ENCODE measurements at places on chromosomes 16 and 17. TPM values are rescaled to one million over a fixed set of nuclear protein-coding genes. Genes with fewer than 3 reads are reported as not detected.
A peak's percentile ranks its signal among the peaks of the same experiment; 100 is the strongest.

MFAP4 gene
- 21.1 TPM for total RNA-seq

SDR42E2 gene
- not detected for total RNA-seq

TENT4B gene
- 7.1 TPM for total RNA-seq

CMTM2 gene
- not detected for total RNA-seq

TP53TG3D gene
- total RNA-seq, result not detected

GRCh38 chr16:71628810-71629209, 2.8 kb downstream of the MARVELD3 start:
- no peak overlapping the region for H3K27ac ChIP-seq
- H3K4me1 ChIP-seq, result no peaks in the 10 kb centered on the region
- H3K4me3 ChIP-seq, result no peak overlapping the region

- no peaks in the 10 kb centered on the region for H3K36me3 ChIP-seq
- peaks cover 3% of the 10 kb centered on the region for H3K4me1 ChIP-seq
- H3K27me3 ChIP-seq, result no peaks in the 10 kb centered on the region
- no peak overlapping the region for H3K4me3 ChIP-seq
- DNase-seq, result no peak
Measured at GRCh38 chr17:80656590-80656989, 112.0 kb downstream of the RPTOR start.

GRCh38 chr17:1766382-1767135, 4.7 kb downstream of the SERPINF1 start:
- H3K36me3 ChIP-seq, result no peaks in the 10 kb centered on the region
- no peaks in the 10 kb centered on the region for H3K27me3 ChIP-seq
- DNase-seq, result peak; percentile 61
- H3K4me1 ChIP-seq, result peaks cover 52% of the 10 kb centered on the region
- H3K4me3 ChIP-seq, result peak overlapping the region; percentile 8

DNA sequence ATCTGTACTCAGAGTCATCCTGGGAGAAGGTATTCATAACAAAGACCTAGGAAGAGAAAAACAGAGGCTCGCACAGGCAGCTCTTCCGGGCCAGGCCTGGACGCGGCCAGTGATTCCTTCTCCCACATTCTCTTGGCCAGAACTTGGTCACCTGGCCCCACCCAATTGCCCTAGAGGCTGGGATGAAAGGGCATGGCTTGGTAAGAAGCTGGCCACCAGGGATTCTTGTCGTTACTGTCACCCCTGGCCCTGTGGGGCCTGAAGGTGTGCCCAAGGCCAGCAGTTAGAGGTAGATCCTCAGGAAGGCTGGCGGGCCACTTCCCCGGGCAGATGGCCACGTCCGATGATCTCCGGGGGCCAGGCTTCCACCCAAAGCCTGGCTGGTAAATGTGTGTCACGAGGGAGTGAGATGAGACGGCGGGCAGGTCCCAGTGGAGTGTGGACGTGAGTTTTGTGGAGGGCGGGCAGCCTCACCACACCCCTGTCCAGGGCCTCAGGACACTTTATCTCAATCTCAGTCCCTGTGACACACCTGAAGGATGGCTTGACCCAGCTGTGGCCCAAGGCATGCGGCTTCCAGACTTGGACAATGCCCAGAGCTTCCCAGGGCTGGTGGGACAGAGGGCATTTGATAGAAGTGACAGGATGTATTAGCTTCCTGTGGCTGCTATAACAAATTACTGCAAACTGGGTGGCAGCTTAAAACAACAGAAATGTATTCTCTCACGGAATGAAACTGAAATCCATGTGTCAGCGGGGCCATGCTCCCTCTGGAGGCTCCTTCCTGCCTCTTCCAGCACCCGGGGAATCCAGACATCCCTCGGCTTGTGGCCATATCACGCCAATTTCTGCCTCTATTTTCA, 66.3 kb upstream of the GSE1 start:
- no peak for DNase-seq
- H3K27ac ChIP-seq, result no peak overlapping the region
- no peak overlapping the region for H3K4me3 ChIP-seq
- no peaks in the 10 kb centered on the region for H3K27me3 ChIP-seq
- no peaks in the 10 kb centered on the region for H3K36me3 ChIP-seq

- H3K36me3 ChIP-seq, result peaks cover 7% of the 10 kb centered on the region
- H3K27me3 ChIP-seq, result no peaks in the 10 kb centered on the region
- no peak overlapping the region for H3K4me3 ChIP-seq
- no peak for DNase-seq
- no peak overlapping the region for H3K27ac ChIP-seq
Measured at GRCh38 chr16:22311520-22311919, 14.3 kb downstream of the POLR3E start.

- peak overlapping the region; percentile 67 for H3K27ac ChIP-seq
- H3K4me1 ChIP-seq, result peaks cover 46% of the 10 kb centered on the region
- H3K27me3 ChIP-seq, result no peaks in the 10 kb centered on the region
- peak overlapping the region; percentile 58 for H3K4me3 ChIP-seq
- no peaks in the 10 kb centered on the region for H3K36me3 ChIP-seq
Measured at GRCh38 chr16:50697881-50698767, 4.7 kb downstream of the NOD2 start.

DNA sequence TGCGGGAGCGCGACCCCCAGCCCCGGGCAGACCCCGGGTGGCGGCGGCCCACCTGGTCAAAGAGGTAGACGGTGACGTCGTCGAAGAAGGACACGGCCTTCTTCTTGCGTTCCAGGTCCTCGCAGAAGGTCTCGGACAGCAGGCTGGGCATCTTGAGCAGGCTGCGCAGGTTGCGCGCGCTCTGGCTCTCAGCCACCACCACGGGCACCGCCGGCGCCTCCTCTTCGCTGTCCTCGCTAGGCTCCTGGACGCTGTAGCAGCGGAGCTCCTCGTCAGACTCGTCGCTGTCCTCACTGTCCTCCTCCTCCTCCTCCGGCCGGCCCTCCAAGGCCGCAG, 45.2 kb upstream of the PVALEF start:
- no peak overlapping the region for H3K4me3 ChIP-seq
- no peaks in the 10 kb centered on the region for H3K4me1 ChIP-seq
- H3K27ac ChIP-seq, result no peak overlapping the region
- H3K27me3 ChIP-seq, result peaks cover 5% of the 10 kb centered on the region

- H3K27ac ChIP-seq, result no peak overlapping the region
- peak; percentile 63 for DNase-seq
- peaks cover 11% of the 10 kb centered on the region for H3K4me1 ChIP-seq
- H3K36me3 ChIP-seq, result no peaks in the 10 kb centered on the region
- H3K4me3 ChIP-seq, result peak overlapping the region; percentile 73
Measured at GRCh38 chr16:10878644-10879501, 1.9 kb downstream of the CIITA start.

GRCh38 chr17:37736428-37736827, 8.4 kb downstream of the HNF1B start:
- H3K36me3 ChIP-seq, result no peaks in the 10 kb centered on the region
- DNase-seq, result no peak
- H3K27me3 ChIP-seq, result peaks cover 6% of the 10 kb centered on the region
- no peaks in the 10 kb centered on the region for H3K4me1 ChIP-seq

DNA sequence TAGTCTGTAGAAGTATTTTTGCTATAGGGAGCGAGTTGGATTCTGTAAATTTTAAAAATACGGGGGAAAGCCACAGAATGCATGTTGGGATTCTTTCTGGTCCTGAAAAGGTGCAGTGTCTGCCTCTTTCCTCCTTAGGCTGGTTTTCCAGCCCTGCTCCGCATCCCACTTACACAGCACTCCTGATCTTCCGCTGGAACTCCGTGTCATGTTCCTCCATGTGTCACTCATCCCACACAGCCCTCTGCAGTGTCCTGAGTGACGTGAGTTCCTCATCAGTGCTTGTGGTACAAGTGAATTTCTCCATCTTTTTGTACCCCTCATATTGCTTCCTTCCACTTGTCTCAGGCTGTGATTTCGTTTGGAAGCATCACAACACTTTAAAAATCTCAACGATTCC, 34.5 kb downstream of the COX10 start:
- H3K36me3 ChIP-seq, result peaks cover 3% of the 10 kb centered on the region
- H3K27me3 ChIP-seq, result no peaks in the 10 kb centered on the region
- DNase-seq, result no peak
- no peak overlapping the region for H3K27ac ChIP-seq
- H3K4me1 ChIP-seq, result peaks cover 5% of the 10 kb centered on the region
- no peak overlapping the region for H3K4me3 ChIP-seq

DNA sequence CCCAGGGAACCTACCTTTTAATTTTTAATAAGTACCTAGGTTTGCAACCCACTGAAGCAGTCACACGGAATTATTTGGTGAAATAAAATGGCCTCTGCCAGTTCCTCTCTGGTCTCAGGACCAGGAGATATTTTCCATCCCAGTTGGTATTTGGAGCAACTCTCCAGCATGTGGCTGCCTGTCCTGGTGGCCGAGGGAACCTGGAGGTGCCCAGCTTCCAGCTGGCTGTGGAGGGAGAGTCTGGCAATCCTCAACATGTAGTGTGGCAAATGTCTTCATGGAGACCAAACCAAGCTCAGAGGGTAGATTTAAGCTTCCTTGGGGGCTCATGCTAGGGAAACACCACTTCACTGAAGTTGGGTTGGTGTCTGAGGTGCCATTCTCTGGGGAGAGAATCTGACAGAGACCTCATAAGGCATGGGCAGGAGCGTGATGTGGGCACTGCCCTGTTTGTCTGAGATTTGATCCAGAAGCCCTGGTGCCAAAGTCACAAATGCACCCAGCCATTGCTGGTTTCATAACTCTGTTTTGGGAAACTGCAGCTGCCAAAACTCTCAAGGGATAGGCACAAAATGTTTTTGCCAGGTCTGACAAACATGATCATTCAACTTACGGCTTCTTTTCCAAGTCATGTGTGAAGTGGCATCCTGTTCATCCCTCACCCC, 2.8 kb downstream of the MT1X start:
- DNase-seq, result peak; percentile 65
- no peaks in the 10 kb centered on the region for H3K36me3 ChIP-seq
- peak overlapping the region; percentile 88 for H3K4me3 ChIP-seq

DNA sequence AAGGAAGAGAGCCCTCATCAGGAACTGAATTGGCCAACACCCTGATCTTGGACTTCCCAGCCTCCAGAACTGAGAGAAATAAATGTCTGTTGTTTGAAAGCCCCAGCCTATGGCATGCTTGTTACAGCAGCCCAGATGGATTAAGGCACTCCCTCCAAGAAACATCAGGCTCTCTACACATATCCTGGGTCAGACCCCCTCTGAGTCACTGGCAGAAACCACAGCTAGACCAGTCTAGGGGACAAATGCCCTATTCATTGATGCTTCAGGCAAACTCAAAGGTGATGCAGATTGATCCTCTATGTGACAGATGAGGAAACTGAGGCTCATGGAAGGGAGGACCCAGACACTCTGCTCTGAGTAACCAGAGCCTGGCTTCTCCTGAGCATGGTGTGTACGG, 116.8 kb downstream of the WSCD1 start:
- H3K4me3 ChIP-seq, result no peak overlapping the region
- DNase-seq, result no peak
- no peaks in the 10 kb centered on the region for H3K4me1 ChIP-seq
- no peaks in the 10 kb centered on the region for H3K36me3 ChIP-seq
- no peak overlapping the region for H3K27ac ChIP-seq

DNA sequence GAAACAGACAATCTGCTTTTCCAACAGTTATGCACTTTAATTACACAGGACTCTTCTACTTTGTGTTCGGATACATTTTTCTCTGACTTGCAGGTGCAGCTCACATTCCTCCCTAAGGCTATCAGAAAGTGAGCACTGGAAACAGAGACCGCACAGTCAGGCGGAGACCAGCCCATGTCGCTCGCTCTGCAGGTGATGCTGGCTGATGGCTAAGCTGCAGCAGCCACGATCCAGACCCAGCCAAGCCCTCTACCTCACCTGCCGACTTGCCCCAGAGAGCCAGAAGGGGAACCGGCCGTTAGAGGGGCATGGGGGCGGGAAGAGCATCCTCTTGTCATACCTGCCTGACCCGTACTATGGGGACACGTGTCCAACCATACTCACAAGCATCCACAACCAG, 33.8 kb downstream of the MAP1LC3B start:
- DNase-seq, result no peak
- no peaks in the 10 kb centered on the region for H3K27me3 ChIP-seq
- peaks cover 41% of the 10 kb centered on the region for H3K36me3 ChIP-seq
- no peak overlapping the region for H3K27ac ChIP-seq

DNA sequence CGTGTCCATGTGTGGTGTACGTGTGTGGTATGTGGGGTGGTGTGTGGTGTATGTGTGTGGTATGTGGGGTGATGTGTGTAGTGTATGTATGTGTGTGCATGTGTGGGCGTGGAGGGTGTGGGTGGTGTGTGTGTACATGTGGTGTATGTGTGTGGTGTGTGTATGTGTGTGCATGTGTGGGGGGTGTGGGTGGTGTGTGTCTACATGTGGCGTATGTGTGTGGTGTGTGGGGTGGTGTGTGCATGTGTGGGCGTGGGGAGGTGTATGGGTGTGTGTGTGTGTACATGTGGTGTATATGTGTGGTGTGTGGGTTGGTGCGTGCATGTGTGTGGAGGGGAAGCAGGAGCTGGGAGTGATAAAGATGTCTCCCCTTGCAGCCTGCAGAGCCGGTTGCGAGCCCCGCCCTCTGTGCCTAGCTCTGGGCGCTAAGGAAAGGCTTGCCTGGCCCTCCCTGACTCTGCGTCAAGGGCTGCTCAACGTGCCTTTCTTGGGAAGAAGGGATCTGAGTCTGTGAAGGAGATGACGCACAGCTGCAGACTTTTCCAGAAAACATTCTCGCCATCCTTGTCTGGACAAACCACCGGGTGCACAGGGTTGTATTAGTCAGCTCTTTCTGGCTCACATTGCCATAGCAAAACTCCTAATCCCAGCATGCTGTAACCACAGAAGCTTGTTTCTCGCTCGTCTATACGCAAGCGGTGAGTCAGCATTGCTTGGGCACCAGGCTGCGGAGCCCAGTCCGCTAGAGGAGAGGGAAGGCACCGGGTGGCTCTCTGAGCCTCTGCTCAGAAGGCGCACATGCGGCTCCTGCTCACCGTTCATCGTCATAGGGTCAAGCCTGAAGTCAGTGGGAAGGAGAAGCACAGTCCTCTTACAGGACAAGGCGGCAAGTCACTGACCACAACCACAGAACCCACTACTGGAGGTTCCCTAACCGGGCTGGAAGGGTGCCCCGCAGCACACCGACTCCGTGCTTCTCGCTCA, 2.0 kb upstream of the CD300H start:
- H3K4me1 ChIP-seq, result no peaks in the 10 kb centered on the region
- no peak overlapping the region for H3K4me3 ChIP-seq
- H3K36me3 ChIP-seq, result no peaks in the 10 kb centered on the region
- peak; percentile 59 for DNase-seq
- no peaks in the 10 kb centered on the region for H3K27me3 ChIP-seq

GRCh38 chr16:9042533-9042932, 48.9 kb upstream of the HAPSTR1 start:
- H3K27ac ChIP-seq, result no peak overlapping the region
- H3K4me1 ChIP-seq, result peaks cover 6% of the 10 kb centered on the region
- H3K36me3 ChIP-seq, result no peaks in the 10 kb centered on the region
- H3K27me3 ChIP-seq, result no peaks in the 10 kb centered on the region

GRCh38 chr16:1287982-1288670, 21.3 kb upstream of the UBE2I start:
- H3K4me3 ChIP-seq, result no peak overlapping the region
- no peaks in the 10 kb centered on the region for H3K27me3 ChIP-seq
- no peaks in the 10 kb centered on the region for H3K4me1 ChIP-seq
- H3K27ac ChIP-seq, result no peak overlapping the region

DNA sequence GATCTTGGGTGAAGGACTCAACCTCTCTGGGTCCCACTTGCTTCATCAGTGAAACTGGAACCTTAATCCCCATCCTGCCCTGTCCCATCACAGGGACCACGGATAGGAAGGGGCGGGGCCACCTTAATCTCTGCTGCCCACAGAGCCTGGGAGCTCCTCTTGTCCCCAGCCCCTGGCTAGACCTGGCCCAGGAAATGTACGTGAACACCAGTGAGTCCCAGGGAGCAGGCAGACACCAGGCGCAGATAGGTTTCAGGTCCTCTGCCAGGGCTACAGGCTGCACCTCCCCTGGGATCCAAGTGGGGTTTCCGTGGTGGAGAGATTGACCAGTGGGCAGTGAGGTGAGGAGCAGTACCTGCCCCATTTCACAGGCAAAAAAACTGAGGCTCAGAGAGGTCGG, 21.0 kb downstream of the RAB11FIP4 start:
- no peak overlapping the region for H3K4me3 ChIP-seq
- H3K27ac ChIP-seq, result no peak overlapping the region
- DNase-seq, result no peak
- no peaks in the 10 kb centered on the region for H3K36me3 ChIP-seq

Measured in psoas muscle (tissue), 8 donors.